Stimulated activated CD4-positive, alpha-beta T cell treated with anti-CD3 and anti-CD28 coated beads, Interleukin-4, amount 100 ng/mL, for 4 hours (primary cell): ENCODE measurements at places on chromosomes 6 and 20.

DNA sequence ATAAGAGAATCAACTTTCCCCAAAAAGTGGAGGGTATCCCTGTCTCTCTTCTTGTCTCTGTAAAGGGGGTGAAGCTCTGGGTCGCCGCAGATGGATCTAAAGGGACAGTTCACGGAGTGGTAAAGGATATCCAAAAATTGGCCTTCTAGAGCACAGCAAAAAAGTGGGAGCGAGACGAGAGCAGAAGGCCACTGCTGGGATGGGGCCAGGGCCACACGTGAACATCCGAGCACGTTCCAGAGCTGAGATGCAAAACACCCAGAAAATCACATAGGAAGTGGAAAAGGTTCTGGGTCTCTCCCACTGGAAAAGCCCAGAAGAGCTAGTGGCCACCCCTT is 837 bp downstream of the TRAM2 start:
- no peak for DNase-seq

DNA sequence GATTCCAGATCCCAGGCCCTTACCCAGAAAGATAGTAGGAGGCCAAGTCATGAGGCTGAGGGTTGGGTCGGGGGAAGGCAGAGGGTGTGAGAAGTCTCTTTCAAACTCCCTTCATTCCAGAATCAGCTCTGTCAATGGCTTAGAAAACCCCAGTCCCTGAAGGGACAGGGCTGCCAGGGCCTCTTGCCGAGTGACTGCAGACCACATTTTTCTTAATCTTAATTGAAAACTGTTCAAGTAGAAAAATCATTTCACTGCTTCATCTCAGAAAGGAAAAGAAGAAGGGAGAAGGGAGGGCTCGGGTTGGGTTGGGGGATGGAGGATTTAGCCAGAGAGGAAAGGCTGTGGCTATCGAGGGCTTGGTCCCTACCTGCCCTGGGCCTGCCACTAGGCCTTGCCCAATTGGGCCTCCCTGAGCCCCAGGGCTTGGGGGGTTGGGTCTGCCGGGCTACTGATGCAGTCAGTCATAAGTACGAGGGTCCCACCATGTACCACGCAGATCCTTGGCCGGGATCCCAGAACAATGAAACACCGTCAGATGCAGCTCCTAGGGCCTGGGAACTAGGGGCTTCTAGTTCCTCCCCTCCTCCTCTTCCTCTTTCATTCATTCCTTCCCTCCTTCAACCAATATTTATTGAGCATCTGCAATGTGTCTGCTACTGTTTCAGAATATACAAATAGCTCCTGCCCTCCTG is 44.0 kb upstream of the CTNNBL1 start:
- no peak for DNase-seq

DNA sequence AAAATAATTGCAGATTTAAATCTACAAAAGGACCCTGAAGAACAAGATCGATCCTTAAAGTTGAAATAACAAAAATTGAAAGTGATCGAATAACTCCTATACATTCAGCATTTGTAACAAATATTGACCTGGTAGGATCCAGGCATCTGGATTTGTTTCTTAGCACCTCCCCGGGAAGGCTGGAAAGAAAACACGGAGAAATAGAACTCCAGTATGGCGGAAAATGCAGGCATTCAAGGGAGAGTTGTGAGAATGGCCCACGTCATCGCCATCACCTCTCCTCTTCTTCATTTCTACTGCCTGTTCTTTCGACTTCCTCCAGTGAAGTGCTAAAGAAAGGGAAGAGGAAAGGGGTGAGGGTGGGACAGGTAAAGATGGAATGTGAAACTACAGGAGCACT is 242.3 kb upstream of the TFAP2D start:
- DNase-seq: no peak

DNA sequence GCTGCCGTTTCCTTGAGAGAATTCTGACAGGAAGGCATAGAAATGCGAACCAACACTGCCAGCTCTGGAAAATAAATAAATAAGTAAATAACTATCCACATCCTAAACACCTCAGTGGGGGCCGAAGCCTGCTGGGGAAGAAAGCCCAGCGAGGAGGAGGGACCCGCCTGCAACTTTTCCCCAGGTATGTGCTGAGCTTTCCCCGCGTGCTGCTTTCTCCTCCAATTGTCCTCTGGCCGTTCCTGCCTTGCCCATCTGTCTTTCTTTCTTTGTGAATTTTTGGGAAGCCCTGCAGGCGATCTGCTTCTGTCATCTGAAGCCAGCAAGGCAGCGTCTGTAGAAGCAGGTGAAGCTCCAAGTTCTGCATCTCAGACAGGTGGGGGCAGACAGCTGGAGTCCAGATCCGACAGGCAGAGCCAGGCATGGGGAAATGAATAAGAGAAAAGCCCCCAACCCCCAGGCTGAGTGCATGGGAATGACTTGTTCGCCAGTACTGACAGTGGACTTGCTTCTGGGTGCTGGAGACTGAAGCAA is 49.2 kb upstream of the IL17A start:
- no peak for DNase-seq

GRCh38 chr20:54028276-54029011 is 42.0 kb downstream of the BCAS1 start:
- DNase-seq: no peak

GRCh38 chr6:73476723-73477122 is 15.2 kb downstream of the MTO1 start:
- DNase-seq: no peak

- peak; percentile 5 for DNase-seq
Observed at GRCh38 chr6:53492860-53493634, 51.9 kb downstream of the GCLC start.

DNA sequence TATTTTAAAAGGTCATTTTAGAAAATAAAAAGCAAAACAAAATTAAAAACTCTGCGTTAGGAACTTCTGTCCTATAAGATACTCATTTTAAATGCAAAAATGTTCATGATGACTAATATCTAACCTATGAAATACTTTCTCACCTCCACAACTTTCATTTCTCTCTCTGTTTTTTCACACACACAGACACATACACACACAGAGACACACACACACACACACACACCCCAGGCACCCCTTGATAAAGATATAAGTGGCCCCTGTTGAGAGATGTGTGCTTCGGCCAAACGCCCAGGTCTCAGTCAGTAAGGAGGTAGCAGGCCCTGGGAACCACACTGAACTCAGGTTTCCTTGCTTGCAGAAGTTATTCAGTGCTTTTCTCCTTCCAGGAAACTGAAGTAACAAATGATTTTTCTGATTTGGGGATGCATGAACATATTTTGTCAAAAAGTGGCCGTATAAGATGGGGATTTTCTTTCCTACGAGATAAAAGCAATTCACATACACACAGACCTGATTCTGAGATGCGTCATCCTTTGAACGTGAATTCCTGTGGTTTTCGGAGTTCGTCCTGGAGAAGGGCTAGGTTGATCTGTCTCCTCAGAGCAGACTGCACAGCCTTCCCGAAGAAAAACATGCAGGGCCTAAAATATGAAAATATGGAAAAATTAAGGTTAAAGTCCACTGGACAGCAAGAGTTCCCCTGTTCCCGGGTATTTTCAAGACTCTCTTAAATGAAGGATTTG is 306.8 kb upstream of the FOXQ1 start:
- no peak for DNase-seq

GRCh38 chr6:36929607-36930006 is 24.9 kb upstream of the PI16 start:
- no peak for DNase-seq

- DNase-seq: no peak
Observed at GRCh38 chr6:128464790-128465189, 55.6 kb downstream of the PTPRK start.

DNA sequence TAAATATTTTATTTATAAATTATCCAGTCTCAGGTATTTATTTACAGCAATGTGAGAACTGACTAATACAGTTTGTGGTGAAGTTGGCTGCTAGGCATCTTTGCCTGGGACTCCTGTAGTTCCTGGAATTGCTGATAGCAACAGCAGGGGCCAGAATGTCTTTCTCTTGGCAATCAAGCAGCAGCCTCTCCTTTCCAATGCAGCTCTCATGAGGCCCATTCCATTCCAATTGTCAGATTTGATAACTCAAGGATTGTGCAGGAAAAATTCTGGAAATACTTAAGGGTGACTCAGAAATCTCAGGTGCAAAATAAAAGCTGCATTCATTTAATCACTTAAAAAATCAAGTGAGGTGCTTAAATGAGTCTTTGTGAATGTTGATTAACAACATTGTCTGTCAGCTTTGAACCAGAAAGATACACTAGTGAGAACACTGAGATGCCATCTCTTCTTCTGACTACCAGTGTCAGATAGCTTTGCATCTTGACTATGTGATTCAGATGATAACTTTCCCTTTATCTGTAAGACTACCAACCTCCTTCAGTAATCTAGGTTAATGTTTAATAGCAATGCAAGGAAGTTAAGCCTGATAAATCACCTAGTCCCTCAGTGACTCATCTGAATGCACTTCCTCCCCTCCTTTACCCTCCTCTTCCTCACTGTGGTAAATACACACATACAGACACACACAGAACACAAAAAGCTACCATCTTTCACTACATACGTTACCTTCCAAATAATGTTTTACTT is 32.1 kb upstream of the COL21A1 start:
- DNase-seq: no peak

DNA sequence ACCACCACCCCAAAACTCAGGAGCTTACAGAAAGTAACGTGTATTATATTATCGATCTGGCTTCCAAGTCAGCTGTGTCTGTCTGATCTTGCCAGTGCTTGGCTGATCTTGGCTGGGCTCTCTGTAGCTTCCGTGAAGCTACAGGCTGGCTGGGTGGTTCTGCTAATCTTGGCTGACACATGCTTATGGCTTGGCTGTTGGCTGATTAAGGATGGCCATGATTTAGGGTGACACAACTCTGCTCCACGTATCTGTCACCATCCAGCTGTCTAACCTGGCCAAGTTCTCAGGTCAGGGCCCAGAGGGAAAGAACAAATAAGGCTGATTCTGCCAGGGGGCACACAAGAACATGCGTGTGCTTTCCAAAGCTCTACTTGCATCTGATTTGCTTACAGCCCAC is 64.7 kb upstream of the PRL start:
- no peak for DNase-seq

DNA sequence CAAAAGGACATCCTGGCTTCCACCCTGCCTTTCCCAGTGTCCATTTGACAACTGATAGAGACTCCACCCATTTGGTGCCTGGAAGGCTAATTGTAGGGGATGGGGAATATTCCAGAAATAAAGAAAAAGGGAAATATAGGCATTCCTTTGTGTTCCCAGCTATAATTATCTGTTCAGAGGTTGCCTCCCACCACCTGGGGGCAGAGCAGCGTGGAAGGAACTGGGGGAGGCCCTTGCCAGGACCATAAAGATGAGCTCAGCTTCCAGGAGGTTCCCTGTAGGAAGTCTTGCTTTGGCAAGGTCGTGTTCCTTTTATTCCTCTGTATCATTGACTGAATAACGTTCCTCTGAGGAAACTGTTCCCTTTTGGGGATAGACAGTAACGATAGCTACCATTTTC is 214.7 kb downstream of the TFAP2C start:
- no peak for DNase-seq

DNA sequence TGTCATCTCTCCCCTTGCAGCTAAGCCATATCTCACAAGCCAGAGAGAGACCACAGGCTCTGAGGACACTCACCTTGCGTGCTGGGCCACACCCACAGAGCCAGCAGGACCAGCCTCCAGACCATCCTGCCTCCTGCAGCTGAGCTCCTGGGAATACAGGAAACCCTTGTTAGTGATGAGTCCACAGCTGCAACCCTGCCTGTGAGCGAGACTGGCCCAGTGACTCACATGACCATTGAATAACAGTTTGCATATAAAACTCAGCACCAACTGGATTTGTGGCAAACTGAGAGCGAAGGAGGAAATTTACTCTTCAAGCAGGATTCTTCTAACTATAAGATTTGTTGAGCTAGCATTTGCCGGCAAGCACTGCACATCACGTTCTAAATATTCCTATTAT is 3.0 kb downstream of the THBS2 start:
- no peak for DNase-seq
